ENCODE measurements at places on chromosomes 7 and 10.
A peak's percentile ranks its signal among the peaks of the same experiment; 100 is the strongest.

DNA sequence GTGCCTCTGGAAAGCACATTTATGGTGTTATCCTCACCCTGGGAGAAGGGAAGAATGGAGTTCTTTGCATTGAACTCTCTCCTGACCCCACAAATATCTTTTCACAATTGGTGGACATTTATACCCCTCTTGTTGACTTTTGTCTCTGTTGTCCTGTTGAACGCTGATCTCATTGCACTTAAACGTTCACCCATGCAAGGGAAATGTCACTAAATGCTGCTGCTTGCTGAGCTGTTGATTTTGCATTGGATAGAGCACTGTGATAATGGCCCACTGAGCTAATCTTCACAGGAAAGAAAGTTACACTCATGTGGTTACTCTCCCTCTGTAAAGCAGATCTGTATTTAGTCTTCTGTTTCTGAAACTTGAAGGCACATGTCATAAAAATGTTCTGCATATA is 133.4 kb downstream of the FZD1 start:
- peak; percentile 6 for DNase-seq

DNA sequence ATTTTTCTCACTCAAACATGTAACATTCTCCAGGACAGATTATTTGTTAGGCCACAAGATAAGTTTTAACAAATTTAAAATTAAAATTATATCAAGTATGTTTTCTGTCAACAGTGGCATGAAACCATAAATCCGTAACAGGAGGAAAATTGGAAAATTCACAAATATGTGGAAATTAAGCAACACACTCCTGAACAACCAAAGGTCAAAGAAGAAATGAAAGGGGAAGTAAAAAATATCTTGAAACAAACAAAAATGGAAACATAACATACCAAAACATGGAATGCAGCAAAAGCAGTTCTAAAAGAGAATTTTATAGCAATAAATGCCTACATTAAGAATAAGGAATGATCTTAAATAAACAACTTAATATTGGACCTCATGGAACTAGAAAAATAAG is 147.3 kb downstream of the ZEB1 start:
- no peak for DNase-seq

DNA sequence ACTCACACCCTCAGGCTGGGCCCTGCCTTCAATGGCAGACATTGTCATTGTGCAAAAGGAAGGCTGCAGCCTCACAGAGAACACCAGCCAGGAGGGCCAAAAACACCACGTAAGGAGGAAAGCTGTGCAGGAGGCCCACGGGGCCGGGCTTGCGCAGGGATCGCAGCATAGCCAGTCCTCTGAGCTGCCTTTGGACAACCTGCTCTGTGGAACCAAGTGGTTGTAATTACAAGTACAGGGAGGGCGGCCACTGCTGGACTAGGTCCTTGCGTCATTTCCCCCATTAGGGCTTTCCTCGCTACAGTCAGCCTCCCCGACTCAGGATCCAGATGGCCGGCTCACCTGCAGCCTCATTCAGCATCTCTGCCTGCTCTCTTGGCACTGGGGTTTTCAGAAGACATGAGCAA is 66.9 kb downstream of the FAM53B start:
- DNase-seq: peak; percentile 64

GRCh38 chr7:147595042-147595441 is 995.5 kb upstream of the C7orf33 start:
- DNase-seq: no peak

GRCh38 chr10:43892062-43892770 is 243.5 kb upstream of the ZNF32 start:
- DNase-seq: no peak

- no peak for DNase-seq
Observed at GRCh38 chr7:55488804-55489340, 83.4 kb downstream of the VOPP1 start.

- DNase-seq: no peak
Observed at GRCh38 chr7:142711746-142712616, 37.3 kb upstream of the PRSS1 start.

DNA sequence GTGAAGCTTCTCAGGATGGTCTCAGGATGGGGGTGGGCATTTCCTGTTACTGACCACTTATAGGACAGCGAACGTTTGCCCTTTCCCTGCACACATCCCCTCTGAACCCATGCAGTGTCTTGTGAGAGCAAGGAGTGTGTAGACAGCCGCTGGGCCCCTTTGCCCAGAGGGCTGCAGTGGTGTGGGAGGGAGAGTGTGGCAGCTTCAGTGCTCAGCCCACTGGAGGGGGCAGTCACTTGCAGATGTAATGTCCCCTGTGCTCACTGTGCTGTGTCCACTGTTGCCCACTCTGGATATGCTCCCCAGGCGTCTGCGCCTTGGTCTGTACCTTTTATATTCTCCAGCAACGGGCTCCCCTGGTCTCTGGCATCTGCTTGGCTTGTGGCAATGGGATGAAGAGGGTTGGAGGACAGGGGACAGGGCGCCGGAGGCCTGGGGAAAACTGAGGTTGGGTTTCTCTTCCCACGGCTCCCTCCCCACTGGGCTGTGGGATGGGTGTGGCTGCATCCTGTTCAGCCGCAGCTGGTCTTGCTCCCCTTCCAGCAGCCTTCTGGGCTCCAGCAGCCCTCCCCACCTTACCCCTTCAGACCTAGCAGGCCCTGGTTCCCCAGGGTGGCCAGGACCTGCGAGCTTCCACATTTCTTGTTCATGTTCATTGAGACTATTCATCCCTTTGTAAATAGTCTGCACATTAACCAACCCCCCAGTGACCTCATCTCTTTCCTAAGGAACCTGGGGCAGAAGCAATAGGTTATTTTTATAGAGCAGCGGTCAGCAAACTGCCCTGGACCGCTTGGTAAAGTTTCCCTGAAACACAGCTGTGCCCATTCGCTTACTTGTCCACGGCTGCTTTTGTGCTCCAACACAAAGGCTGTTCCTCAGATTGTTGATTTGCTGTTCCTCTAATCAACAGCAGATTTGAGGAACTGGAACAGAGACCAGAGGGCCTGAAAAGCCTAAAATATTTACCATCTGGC is 6.1 kb downstream of the ZNF789 start:
- DNase-seq: no peak

DNA sequence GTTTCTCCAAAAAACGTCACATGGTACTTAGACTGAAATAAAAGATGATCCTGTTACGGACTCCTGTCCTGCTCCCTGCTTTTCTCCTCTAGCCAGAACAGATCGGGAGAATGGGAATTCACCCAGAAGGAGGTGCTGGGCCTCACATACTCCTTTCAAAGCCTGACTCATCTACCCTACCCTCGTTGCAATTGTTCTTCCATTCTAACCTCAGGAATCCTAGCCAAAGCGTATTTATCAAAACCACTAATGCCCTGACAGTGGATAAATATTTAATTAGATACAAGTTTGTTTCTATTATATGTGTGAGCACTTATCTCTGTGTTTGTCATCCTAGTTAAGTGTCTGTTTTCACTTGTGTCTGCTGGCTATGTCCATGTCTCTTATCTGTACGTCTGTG is 21.7 kb downstream of the ZCWPW1 start:
- DNase-seq: no peak

GRCh38 chr10:22437620-22438588 is 92.6 kb downstream of the SPAG6 start:
- no peak for DNase-seq

- peak; percentile 46 for DNase-seq
Observed at GRCh38 chr7:134890246-134891240, 95.8 kb upstream of the AGBL3 start.

DNA sequence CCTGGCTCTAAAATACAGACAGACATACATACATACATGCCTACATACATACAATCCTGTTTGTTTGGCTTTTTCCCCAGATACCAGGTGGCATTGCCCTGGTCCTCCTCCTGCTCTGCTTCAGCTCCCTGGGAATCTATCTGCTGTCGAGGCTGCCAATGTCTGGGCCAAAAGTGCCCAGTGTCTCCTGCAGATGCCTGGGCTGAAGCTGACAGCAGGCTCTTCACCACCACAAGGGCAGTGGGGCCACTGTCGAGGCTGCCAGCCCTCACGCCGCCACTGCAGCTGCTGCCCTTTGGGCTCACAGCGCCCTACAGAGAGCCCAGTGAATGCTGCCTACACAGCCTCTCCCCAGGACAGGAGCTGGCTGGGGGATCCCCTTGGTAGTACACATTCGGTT is 18.0 kb upstream of the STN1 start:
- DNase-seq: no peak

DNA sequence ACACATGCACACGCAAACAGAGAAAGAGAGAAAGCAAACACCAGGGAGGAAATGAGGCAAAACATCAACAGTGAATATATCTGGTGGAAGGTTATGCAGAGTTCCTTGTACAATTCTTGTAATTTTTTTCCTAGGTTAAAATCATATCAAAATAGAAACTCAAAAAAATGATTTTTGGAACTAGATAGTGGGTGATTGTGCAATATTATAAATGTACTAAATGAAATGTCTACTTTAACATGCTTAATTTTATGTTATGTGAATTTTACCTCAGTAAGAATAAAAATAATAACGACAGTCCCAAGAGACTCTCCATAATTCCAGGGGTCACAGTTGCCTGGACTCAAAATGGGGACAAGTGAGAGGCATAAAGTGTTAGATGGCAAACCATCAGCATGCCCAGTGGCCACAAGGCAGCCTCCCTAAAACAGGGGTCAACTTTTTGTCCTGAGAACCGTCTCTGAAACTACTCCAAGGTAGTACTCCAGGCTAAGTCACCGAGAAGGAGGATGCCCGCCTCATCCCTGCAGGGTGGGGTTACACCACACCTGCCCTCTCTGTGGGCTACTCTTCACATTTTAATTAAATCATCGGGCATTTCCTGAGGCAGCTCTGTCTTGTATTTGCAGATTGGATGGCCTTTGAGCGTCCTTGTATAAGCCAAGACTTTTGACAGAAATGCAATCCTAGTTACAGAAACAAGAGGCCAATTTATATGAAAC is 267.7 kb downstream of the ELMO1 start:
- DNase-seq: no peak

DNA sequence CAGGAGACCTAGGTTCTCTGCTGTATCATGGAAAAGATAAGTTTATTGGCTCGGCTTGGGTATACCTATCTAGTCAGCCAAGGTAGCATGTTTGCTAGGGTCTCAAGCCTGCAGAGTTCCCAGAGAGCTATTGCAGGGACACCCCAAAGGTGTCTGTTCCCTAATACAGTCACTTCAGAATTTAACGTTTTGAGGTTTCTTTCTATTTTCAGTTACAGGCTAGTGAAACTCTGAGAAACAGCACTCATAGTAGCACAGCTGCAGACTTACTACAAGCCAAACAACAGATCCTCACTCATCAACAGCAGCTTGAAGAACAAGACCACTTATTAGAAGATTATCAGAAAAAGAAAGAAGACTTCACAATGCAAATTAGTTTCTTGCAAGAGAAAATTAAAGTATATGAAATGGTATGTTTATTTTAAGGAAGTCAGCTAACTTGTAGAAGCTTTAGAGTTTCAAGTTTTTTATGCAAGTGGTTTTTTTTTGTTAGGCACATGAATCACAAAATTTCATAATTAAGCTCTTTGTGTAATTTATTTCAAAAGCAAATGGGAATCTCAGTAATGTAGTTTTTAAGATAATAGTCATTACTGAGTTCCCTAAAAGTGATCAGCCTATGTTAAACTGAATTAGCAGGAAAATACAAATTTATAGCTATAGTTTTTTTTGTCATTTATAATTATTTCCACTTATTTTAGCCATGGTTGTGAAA is 54.9 kb downstream of the AKAP9 start:
- no peak for DNase-seq

DNA sequence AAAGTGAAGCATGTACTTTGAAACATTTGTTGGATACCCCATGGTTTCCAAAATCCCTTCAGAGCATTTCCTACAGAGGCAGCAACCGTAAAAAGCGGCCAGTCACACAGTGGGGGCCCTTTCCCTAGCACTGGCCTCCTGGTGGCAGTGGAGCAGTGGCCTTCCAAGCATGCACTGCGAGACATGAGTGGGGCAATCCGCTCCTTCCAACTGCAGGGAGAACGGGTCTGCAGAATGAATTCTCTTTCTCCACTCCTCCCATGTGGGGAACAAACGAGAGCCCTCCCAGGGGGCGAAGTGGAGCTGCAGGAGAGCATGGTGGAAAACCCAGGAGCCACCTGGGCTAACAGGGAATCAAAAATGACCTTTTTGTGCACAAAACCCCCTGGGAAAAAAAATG is 542.9 kb upstream of the GALNT17 start:
- DNase-seq: no peak

GRCh38 chr7:41222746-41223145 is 480.1 kb downstream of the INHBA start:
- no peak for DNase-seq

DNA sequence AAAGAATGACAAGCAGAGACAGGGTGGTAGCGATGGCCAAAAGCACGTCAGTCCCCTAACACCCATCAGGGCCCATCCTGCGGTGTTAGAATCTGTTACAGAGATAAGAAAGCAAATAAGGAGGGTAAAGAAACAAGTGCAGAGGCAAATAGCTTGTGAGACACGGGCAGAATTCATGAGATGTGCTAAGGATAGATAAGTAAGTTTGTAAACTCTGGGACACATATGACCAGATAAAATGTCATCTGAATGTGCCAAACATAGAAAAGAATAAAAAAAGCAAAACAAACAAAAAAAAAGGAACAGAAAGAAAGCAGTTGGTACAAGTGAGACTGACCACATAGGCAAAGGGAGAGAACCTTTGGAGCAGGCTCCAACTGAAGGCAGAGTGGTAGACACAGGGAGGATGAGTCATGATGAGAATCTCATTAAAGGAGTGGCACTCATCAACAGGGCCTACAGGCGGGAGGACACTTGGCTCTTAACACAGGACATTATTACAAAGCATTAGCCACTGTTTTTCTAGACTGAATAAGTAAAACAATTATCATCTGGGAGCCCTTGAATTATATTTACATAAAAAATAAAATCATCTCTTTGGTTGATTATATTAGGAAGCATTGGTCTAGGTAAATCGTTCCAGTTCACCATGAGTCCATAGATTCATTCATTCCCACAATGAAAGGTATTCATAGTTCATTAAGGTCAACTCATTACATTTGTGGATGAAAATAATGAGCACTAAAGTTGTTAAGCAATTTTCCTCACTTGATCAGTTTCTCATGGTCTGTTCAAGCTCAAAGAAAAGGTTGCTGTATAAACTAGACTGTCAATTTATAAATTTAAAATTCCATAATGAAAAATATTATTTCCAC is 21.5 kb upstream of the EPHB6 start:
- DNase-seq: no peak

DNA sequence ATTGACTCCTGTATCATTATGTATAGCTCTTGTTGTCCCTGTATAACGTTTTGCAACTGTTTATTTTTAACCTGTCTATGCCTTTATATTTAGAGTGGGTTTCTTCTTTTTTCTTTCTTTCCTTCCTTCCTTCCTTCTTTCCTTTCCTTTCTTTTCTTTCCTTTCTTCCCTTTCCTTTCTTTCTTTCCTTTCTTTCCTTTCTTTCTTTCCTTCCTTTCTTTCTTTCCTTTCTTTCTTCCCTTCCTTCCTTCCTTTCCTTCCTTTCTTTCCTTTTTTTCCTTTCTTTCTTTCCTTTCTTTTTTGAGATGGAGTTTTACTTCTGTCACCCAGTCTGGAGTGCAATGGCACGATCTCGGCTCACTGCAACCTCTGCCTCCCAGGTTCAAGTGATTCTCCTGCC is 5.9 kb downstream of the JAKMIP3 start:
- DNase-seq: no peak

Data from spinal cord (tissue), 10 donors.